Astrocyte (in vitro differentiated cells and primary cell): ENCODE measurements at places on chromosomes 4 and X.

GRCh38 chr4:8643441-8643840, 50.9 kb downstream of the CPZ start:
- no peak for DNase-seq

- DNase-seq, result no peak
These were observed 44.5 kb upstream of the PDGFRA start for GRCh38 chr4:54184581-54184980.

DNA sequence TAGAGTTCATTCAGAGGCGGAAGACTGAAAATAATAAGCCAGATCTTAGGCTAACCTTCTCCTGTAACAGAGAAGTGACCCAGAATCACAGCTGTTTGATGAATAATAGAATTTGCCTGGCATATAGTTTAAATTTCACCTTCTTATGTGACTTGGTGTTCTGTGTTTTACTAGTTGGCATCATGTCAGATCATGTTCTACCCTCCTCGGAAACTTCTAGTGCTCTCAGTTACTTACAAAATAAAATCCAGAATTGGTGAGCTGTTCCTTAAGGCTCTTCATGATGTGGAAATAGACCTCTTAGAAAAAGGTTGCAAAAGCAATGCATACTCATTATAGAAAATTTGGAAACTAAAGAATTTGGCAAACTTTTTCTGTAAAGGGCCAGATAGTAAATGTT, 31.1 kb downstream of the TMEM164 start:
- DNase-seq, result no peak

GRCh38 chrX:23504895-23505294, 162.4 kb upstream of the PRDX4 start:
- no peak for DNase-seq

- no peak for DNase-seq
These were observed 36.7 kb upstream of the GRXCR1 start for GRCh38 chr4:42855779-42856178.

- peak; percentile 2 for DNase-seq
These were observed 833.9 kb upstream of the PRKX start for GRCh38 chrX:4547213-4547836.

- no peak for DNase-seq
These were observed 3.4 kb upstream of the CYBB start for GRCh38 chrX:37776283-37776986.

DNA sequence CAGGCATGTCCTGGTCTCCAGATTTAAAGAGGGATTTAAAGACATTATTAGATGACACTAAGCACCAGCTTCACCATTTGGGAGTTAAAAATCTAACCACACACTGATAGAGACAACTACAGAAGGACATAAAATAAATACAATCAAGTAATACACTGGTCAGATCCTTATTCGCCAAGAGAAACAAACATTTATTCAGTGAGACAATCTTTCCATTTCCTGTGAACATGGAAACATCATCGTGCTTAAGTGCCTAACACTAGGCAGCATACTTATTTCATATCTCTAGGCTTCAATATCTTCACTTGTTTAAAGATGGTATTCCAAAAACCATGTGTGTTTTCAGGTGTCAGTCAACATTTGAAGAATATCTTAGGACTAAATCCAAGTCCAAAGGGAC, 103.6 kb downstream of the AREG start:
- no peak for DNase-seq

DNA sequence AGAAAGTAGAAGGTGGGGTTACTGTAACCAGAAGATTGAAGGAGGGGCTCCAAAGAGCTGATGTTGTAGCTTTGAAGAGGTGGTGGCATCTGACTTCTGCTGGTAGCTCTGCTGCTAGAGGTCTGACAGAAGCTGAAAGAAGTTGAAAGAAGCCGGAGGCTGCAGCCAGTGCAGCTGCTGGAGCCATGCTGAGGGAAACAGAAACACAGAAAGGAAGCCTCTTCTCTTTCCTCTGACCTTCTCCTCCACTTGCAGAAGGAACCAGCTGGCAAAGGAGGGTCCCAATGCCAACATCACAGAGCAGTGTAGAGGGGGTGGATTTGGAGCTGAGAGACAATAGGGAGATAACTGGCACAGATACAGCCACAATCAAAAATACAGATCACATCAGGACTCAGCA, 89.3 kb upstream of the HHIP start:
- DNase-seq, result no peak

- peak; percentile 13 for DNase-seq
These were observed 52.4 kb upstream of the TSPAN5 start for GRCh38 chr4:98710831-98711230.

GRCh38 chr4:22315628-22316027, 200.2 kb downstream of the ADGRA3 start:
- DNase-seq, result peak; percentile 8

- DNase-seq, result no peak
These were observed 199.3 kb upstream of the WDFY3 start for GRCh38 chr4:85165808-85166207.

GRCh38 chrX:68727696-68728095, 80.2 kb downstream of the STARD8 start:
- no peak for DNase-seq

GRCh38 chr4:101136373-101137370, 210.7 kb downstream of the PPP3CA start:
- DNase-seq, result no peak

GRCh38 chr4:83219344-83220331, 65.0 kb downstream of the COQ2 start:
- DNase-seq, result peak; percentile 3

DNA sequence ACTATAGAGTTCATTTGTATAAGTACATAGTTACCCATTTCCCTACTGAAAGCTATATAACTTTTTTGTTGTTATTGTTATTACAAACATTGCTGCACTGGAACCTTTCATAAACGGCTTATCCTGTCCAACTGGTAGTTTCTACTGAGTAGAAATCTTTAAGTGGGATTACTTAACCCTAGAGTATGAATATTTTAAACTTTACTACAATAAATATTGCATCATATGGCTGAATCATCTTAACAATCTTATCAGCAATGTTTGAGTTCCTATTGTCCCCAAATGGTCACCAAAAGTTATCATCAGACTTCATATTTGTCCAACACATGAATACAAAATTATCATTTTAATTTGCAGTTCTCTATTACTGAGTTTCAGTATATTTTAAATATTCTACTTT, 40.5 kb downstream of the LCORL start:
- DNase-seq, result no peak

DNA sequence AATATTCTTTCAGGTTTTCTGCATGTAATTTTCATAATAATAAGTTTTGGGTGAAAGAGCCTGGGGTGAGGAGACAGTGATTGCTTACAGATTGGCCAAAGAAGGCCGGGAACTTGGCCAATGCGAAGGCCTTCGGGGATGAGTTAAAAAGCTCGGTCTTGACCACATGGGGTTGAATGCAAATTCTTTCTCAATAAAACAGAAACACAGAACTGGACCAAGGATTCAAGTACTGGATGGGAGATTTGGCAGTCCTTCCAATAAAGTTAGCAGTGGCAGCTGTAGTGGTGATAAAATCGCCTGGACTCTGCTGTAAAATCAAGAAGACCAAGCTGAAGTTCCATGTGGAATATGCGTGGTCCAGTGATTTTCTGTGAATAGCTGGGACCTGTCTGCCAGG, 282.2 kb upstream of the KLF3 start:
- DNase-seq, result peak; percentile 33

DNA sequence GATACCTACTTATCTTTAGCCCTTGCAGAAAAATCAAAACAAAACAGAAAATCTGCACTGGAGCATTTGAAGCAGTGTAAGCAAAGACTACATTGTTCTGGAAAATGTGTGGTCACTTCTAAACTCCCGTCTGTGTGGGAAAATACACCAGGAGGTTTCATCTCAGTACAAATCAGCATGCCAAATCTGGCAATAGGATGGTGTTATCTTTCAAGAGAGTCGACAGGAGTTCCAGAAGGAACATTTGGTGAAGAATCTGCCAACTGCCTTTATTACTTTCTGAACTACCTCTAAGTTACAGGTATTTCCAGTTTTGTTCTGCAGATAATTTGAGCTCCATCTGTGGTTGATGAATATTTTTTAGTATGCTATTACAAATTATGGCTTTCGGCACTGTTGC, 1348.0 kb downstream of the RAPGEF2 start:
- no peak for DNase-seq

GRCh38 chr4:139840773-139841172, 175.2 kb downstream of the MGST2 start:
- no peak for DNase-seq

GRCh38 chr4:103721251-103721650, 1.5 kb upstream of the TACR3 start:
- DNase-seq, result no peak

DNA sequence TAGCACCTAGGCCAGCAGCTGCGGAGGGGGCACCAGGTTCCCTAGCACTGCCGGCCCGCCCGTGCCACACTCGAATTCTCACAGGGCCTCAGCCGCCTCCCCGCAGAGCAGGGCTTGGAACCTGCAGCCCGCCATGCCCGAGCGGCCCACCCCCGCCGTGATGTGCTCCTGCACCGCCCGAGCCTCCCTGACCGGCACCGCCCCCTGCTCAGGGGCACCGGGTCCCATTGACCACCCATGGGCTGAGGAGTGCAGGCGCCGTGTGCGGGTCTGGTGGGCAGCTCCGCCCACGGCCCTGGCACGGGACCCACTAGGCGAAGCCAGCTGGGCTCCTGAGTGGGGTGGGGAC, 35.4 kb upstream of the ENPP6 start:
- DNase-seq, result no peak

GRCh38 chr4:23504083-23504482, 385.8 kb downstream of the PPARGC1A start:
- DNase-seq, result no peak

GRCh38 chrX:41526271-41526670, 79.1 kb downstream of the NYX start:
- DNase-seq, result no peak

DNA sequence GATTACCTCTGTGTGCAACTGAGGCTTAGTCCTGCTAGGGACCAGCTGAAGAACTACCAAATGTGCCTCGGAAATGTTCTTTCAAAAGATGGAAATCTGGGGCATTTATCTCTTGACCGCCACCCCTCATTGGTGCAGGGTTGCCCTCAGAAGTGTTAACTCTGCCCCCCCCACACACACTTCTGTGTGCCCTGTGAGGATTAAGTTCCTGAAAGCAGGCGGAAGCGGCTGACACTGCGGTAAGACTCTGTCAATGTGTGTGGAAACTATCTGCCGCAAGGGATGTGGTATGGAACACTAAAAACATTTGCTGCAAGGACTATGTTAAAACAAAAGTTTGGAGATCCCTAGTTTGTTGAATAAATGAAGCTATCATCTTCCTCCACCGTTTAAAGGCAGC, 106.9 kb upstream of the NDP start:
- DNase-seq, result no peak

- DNase-seq, result no peak
These were observed 134.3 kb downstream of the AMELX start for GRCh38 chrX:11427453-11428071.

DNA sequence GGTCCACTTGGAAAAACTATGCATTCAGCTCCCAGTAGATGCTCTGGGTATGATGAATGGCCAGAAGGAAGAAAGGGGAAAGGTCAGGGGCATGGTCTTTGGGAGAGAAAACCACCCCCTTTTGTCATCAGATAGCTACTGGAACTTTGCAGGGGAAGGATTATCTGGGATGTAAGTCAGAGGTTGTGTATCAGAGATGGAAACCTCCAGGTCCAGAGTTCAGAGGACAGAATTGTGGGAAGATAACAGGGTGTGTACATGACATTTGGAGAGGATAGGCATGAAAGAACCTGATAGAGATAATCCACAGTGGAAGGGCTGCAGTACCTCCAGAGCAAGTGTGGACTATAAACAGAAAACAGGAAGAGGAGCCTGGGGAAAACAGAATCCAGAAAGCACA, 262.7 kb downstream of the SPRY1 start:
- DNase-seq, result no peak

DNA sequence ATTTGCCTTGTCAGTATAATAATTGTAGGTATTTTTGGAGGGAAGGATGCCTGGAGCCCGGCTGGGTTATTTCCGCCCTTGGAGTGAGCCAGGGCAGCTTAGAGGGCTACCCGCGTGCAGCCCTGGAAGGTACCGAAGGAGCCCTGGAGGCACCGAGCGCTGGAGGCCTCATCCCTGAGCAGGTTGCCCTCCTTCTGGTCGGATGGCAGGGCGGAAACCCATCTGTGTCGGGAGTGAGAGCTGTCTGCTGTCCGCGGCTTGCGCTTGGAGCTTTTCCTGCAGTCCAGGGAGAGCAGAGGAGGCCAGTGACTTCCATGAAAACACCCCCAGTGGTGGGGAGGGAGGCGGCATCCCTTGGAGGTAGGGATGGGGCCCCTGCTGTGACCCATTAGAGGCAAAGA, 122.1 kb downstream of the TBL1X start:
- no peak for DNase-seq

DNA sequence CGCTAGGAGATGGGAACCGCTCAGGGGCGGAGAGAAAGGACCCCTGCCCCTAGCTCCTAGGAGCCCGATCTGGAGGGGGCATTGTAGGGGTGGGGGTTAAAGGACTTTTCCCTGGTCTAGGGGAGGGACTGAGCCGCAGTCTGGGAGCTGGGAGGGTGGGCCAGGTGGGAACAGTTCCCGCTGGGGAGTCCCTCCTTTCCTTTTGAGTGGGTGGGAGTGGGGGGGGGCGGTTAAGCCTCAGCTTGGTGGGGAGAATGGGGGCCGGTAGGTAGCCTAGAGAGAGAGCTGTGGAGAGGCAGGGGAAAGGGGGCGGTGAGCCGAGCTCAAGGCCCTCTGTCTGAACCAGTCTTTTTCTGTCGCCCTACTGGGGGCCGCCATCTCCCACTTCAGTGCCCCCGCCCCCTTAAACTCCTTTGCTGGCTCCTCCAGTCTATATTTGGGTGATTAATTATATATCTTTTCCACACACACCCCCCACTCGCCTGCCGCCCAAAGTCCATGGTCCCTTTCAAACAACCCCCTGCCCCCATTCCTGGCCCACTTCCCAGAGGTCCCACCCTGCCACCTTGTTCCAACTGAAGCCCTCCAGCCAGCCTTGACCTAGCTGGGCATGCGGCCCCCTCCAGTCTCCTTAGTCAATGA, 822 bp downstream of the ZNF275 start:
- DNase-seq, result no peak
